ENCODE measurements at places on chromosomes 4 and X.

DNA sequence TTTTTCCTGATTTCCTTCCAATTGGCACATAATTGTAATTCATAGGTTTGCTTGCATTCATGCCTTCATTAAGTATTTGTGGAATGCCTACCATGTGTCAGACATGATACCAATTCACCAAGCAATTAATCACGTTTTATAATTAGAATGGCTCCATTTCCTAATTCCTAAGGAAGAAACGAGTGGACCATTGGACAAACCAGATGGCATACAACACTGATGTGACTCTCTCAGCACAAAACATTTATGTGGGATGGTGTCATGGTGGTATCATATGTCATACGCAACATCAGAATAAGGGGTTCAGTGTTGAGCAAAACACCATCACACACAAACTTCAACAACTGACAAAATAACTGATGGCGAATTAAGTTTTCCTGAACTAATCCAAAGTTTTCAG lies 502.8 kb downstream of the DMD start:
- no peak for DNase-seq

DNA sequence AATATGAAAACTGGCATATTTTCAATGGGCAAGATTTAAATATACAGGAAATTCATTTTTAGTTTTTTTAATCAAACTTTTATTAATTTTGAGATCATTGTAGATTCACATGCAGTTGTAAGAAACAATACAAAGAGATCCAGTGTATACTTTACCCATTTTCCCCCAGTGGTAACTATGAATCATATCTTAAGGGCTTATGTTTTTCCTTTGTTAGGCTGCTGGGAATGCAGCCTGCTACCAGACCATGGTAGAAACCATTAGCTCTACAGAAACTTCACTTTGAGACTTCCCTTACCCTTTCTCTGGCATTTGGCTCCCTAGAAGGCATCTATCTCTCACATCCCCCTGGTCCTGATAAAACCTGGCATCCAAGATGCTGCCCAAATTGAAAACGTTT lies 147.6 kb upstream of the EOLA2 start:
- DNase-seq = no peak

GRCh38 chrX:85882601-85883000 lies 164.8 kb downstream of the CHM start:
- no peak for DNase-seq

DNA sequence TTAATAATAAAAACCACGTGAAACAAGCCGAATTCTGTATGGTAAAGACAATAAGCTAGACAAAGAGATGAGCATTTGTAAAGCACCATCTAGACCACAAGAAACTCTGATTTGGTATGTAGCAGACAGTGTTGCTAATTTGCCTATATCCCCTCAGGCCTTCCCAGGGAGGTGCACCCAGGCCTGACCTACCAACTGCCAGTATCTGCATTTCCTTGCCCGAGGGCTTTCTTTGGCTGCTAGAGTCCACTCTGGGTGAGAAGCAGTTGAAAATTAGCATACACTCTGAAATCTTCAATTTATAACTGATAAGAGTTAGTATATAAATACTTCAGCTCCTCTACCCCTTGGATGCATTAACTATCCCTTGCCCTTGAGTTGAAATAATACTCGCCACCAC lies 37.4 kb upstream of the IL1RAPL1 start:
- no peak for DNase-seq

- no peak for DNase-seq
These were observed 91.9 kb upstream of the BCOR start for GRCh38 chrX:40189637-40190036.

DNA sequence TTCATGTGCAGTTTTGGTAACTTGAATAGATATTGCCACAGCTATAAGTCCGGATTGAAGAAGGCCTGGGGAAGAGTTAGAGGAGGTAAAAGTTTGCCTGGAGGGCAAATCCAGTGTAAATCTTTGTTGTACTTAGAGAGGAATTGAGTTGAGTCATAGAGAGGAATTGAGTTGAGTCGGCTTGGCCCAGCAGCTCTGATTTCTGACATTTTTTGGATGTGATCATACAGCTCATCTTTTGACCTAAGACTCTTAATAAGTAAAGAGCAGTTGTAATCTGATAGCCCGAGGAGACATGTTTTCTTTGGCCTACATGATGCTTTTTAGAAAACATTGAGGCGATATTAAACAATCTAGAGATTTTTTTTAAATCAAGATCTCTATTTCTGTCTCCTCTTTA lies 3.9 kb downstream of the KIT start:
- DNase-seq = no peak

DNA sequence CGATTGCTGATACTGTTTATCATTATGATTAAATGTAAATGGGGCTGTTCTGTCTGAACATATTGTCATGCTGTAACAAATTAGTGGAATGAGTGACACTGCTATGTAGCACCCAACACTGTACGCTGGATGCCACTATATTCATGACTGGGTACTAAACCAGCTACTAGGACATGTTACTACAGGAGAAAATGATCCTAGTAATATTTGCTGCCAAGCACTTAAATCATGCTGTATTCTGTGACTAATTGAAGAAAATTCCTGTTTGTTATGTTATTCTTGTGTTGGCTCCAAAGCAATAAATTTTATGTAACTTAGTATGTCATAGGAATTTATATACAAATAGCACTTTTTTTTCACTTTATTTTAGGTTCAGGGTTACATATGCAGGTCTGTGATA lies 804.2 kb downstream of the CENPC start:
- DNase-seq = no peak

DNA sequence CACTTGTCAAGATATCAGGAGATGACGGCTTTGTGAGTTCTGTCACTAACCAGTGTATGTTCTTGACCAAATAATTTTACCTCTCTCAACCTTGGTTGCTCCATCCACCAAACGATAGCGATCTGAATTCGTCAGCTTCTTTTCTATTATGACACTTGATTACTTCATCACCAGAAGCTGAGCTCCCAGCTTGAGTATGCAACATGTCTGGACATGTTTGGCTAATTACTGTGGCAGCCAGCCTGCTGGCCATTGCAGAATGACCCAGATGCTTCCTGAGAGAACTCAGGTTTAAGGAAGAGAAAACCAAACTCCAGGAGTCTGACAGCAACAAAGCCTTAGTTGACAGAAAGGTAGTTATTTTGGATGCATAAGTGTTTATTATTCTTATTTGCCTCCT lies 46.4 kb upstream of the PARM1 start:
- DNase-seq = no peak

DNA sequence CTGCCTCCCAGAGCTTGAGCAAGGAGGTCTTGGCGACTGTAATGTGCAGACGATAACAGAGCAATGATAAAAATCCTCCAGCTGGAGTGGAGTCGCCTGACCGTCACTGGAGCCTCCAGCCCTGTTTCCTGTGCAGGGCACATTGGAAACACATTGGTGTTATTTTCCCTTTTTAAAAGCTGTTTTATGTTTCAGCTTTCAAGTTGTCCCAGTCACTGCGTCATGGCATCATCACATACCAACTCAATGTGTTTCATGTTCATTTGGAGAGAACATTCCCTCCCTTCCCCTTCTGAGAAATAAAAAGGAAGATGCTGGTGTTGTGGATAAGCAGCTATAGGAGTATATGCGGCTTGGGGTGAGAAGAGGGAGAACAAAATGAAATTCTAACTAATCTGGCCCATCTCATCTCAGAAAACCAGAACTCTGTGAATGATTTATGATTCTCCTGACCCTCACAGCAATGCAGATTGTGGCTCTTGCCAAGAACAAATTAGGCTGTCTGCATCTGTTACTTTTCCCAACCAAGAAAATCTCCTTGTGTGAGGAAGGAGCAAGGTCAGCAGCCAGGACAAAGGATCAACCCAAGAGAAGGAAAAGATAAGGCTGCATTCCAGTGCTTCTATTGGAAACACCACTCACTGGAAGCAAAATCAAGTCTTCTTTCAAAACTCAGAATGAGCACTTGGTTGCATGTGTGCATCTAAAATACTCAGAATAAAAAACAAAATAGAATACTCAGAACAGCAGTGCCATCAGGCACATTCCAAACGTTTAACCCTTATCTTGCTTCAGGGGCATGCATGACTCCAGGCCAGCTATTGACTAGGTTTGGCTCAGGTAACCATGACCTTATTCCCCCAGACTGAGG lies 134.4 kb downstream of the RASL11B start:
- DNase-seq = no peak

Measured in posterior cingulate gyrus (tissue), 11 donors.